ENCODE measurements at places on chromosomes 3 and 15. TPM values are rescaled to one million over a fixed set of nuclear protein-coding genes. Genes with fewer than 3 reads are reported as not detected.

Gene C3orf52
- total RNA-seq: 9.0 TPM

Gene TUSC7
- not detected for total RNA-seq

DNA sequence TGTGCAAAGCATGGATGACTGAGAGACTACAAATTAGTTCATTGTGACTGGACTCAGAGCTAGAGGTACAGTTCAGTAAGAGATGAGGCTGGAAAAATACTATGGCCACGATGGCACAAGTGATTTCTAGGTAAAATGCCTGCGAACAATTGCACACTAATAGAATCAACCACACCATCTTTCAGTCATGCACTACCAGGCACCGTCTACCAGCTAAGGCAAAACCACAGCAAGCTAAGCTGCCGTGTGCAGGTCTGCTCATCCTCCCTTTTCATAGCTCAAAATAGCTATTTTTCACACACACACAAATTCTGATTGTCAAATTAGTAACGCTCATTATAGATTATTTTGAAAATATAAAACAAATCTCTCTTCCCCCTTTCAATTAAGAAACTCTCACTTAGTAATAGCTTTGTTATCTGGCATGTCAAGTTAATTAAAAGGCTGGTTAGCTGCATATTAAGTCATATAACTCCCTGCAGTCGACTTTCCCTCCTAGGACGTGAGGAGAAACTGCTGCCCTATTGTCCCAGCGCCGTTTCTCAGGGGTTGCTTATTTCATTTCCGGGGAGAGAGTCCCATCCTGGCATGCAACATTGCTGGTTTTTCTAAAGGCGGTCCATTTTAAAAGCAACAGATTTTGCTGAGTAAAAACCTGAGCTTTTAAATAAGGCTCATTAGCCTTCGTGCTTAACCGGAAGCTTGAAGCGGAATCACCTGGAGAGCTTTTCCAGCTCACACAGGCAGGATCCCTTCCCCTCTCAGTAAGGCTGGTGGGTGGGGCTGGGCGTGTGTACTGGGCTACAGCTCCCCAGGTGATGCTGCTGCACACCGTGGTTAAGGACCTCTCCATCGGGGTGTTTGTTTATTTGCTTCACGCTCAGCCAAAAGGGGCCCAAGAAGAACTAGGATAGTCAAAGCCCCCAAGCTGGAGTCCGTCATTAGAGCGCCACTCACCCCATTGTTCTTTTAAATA lies 16.9 kb upstream of the MEX3B start:
- DNase-seq: no peak

DNA sequence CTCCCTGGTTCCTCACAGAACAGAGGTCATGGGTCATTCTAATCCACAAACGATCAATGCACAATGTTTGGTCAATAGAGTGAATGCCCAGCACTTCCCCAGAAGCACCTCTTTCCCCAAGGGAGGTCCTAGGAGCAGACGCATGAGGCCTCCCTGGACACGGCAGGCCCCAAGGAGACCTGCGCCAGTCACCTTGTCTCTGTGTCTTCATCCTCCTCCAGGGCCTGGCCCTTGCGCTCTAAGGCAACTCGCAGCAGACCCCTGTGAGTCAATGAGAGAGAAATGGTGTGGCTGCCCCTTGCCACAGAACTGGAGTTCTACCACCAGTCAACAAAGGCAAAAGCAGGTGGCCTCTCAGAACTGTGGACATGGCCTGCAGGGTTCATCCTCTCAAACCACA lies 18.1 kb downstream of the ALS2CL start:
- DNase-seq: no peak

- DNase-seq: no peak
Measured at GRCh38 chr3:129317848-129318247, 39.2 kb downstream of the HMCES start.

DNA sequence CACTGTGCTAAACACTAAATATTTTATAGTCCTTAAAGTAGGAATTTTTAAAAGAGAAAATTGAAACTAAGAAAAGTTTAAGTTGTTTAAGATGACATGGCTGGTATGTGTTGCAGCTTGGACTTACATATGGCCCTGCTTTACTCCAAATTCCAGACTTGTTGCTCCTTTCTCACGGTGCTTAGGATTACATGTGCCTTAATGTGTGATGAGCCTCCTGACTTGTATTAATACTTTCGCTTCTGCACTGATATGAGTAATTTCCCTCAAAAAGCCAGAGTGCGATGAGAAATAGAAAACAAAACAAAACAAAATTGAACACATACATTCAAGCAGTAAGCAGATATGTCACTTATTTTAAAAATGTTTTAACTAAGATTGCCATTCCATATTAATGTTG lies 250.2 kb downstream of the VGLL3 start:
- DNase-seq: no peak

GRCh38 chr3:181578743-181579142 lies 133.0 kb upstream of the SOX2 start:
- no peak for DNase-seq

DNA sequence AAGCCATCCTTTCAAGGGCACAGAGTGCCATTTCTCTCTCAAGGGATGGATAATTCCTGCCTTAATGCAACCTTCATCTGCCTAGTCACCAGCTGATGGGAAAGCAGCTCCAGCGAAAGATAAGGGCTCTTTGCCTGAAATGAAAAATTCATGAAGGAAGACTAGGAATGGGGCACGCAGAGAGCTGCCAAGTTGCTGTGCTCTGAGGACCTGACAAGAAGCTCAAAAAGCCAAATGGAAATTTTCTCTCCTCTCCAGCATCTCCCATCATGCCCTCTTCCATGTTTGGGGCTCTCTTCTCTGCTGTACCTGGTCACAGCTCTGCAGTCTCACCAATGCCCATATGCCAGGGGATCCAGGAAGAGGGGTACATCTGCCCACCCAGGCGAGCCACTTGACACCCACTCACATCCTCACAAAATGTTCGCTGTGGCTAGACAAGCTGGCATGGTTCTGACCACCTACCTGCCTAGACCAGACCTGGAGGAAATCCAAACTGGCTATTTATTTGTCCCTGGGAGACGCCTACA lies 29.3 kb upstream of the ABHD2 start:
- DNase-seq: no peak

Measured in adrenal gland (tissue), 19 donors.